ENCODE measurements at places on chromosomes 7 and 10.

GRCh38 chr10:107072786-107073185 lies 91.7 kb downstream of the SORCS1 start:
- no peak for DNase-seq

DNA sequence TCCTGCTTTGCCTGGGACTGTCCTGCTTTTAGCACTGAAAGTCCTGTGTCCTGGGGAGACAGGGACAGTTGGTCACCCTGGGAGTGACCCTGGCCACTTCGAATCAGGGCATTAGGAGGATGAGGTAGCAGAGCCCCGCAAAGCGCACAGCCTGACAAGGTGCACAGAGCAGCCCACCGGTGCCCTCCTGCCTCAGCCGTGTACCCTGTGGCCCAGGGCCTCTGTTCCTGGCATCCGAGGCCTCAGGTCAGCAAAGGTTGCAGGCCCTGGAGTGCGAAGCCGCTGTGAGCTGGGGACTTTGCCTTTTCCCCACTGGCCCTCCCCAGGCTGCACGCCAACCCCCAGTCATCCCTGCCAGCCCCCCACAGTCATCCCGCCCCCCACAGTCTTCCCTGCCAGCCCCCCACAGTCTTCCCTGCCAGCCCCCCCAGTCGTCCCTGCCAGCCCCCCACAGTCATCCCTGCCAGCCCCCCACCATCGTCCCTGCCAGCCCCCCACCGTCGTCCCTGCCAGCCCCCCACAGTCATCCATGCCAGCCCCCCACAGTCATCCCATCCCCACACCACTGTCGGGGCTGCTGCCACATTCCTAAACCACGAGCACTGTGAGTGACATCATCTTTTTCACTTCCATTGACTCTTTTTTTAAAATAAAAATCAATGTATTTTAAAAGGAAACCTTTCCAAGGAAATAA lies 91.8 kb downstream of the RGS10 start:
- no peak for DNase-seq

- DNase-seq, result no peak
Observed at GRCh38 chr10:103181244-103181643, 11.8 kb downstream of the NT5C2 start.

DNA sequence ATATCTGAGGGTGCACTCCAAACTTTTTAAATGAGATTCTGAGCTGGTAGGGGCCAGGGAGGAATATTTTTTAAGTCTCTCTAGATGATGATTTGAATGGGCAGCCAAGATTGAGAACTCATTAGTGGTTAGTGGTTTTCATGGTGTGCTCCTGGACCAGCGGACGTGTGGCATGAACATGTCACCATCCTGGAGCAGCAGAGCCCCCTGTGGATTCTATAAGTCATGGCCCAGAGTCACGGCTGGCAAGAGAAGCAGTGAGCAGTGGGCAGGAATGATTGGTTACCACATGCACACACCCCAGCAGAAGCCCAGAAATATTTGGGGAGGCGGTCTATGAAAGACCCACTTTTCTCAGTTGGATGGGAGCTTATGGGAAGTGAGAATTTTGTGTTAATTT lies 21.2 kb upstream of the UCN3 start:
- DNase-seq, result no peak

GRCh38 chr7:10977113-10977512 lies 3.4 kb downstream of the PHF14 start:
- no peak for DNase-seq

DNA sequence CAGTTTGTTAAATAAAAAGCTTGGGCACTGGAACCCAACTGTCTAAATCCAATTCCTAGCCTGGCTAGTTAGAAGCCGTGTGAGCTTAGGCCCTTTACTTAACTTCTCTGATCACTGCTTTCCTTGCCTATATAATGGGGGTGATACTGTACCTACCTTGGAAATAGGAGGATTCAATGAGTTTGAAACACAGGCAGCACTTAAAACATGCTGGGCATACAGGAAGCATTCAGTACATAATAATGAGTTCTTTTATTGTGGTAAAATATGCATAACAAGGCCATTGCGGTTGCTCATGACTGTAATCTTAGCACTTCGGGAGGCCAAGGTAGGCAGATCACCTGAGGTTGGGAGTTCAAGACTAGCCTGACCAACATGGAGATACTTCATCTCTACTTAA lies 47.4 kb upstream of the SEPHS1 start:
- no peak for DNase-seq

- peak; percentile 41 for DNase-seq
Observed at GRCh38 chr7:116953372-116953905, at the start of gene ST7. ST7 (plus strand) TSS chr7:116953501; CDS start chr7:116953541, 40 bp downstream.

GRCh38 chr10:6667679-6668270 lies 87.7 kb upstream of the PRKCQ start:
- DNase-seq, result no peak

- DNase-seq, result no peak
Observed at GRCh38 chr7:5767066-5767465, 14.4 kb downstream of the RNF216 start.

DNA sequence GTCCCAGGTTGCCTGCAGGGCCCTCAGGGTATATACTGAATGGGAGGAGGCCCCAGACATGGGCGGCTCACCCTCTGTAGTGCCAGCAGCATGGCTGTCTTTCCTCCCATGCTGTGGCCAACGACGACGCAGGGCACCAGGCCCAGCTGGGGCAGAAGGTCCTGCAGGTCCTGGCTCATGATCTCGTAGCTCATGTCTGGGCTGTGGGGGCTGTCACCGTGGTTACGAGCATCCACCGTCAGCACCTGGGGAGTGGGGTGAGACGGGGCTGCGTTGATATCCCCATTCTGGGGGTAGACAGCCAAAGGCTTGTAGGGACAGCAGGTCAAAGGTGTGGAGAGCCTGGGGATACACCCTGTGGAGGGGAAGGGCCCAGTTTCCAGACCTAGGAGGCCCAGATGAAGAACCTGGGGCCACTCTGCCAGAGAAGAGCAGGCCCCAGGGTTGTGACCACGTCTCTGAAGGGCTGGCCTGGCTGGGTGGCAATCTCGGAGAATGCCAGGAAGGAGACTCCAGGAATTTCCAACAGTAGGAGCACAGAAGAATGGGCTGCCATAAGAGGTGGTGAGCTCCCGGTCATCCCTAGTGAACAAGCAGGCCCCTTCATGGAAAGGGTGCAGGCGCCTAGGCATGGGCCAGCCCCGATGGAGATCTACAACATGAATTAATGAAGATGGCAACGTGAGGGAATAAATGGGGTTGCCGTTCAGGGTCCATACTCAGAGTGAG lies 947 bp downstream of the ABHD11 start:
- DNase-seq, result no peak

DNA sequence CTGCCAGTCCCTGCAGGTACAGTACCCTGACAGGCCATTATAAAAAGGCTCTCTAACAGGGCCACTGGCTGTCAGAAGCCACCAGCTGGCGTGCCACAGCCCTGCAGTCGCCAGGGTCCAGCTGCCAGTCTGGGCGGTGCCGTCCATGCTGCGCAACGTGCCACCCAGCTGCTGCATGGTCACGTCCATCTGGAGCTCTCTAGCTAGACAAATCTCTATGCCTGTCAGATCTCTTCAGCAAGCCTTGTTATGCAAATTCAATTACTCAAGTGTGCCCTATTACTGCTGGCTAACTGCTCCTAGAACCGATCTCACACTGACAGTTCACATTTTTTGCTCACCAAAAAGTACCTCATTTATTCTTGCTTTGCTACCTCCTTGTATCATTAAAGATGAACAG lies 75.9 kb downstream of the HIBADH start:
- DNase-seq, result no peak

DNA sequence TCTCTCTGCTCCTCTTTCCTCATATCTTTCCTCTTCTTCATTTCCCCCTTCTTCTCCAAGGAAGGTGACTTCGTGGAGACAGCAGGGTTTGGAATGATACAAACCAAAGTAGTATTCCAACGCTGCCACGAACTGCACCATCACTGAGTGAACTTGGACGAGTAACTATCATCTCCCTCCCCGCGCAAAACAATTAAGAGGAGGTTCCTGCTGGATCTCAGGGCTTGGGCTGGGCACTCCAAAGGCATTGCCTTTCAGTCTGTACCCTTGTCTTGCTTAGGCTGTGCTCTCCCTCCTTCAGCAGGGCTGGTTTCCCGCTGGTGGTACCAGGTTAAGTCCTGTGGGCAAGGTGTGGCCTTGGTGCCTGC lies 790 bp upstream of the PITX3 start:
- DNase-seq, result no peak

GRCh38 chr7:44776211-44776610 lies 20.3 kb upstream of the PPIA start:
- no peak for DNase-seq

DNA sequence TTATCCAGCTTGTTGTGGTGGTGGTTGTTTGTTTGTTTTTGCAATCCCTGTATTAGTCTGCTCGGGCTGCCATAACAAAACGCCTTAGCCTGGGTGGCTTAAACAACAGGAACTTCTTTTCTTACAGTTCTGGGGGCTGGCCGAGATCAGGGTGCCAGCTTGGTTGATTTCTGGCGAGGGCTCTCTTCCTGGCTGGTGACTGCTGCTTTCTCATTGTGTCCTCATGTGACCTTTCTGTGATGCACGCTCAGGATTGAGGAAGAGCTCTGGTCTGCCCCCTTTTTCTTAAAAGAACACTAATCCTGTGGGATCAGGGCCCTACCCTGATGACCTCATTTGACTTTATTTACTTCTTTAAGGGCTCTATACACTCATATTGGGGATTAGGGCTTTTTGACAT lies 107.1 kb upstream of the NRP1 start:
- DNase-seq, result no peak

DNA sequence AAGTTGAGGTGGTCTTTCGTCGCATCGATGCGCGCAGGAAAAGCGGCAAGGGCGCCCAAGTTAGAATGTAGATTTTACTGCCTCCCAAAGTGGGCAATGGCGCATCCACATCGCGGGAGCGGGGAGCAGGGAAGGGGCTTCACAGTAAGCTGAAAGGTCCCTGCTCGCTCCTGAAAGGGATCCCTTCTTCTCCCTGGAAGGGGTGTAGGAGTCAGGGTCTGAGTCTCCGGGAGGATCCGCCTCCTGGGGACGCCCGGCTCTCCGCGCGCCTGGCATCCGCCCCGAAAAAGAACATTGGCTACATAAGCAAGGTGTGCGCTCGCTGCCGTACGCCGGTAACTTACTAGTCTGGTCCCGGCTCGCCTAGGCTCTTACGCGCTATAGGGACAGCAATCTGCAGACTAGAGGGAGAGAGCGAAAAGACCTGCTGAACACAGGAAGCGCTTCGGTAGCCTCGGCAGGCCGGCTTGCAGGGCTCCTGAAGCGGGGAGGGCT lies 804 bp downstream of the UNC5B start:
- DNase-seq, result no peak

- no peak for DNase-seq
Observed at GRCh38 chr10:30812018-30812851, 182.7 kb upstream of the LYZL2 start.

DNA sequence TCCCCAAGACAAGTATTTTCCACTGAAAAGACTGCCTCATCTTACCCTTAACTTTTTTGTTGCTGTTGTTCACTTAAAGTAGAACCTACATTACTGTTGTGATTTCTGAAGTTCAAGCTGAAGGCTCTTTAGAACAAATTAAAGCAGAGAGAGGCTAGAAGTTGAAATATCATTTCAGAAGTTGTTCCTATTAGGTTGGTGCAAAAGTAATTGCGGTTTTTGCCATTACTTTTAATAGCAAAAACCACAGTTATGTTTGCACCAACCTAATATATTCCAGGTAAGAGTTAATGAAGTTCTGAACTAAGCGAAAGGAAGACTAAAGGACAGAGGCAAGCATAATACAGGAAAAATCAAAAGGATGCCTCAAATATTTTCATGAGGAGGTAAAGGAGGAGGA lies 153.7 kb downstream of the CACNA2D1 start:
- no peak for DNase-seq

DNA sequence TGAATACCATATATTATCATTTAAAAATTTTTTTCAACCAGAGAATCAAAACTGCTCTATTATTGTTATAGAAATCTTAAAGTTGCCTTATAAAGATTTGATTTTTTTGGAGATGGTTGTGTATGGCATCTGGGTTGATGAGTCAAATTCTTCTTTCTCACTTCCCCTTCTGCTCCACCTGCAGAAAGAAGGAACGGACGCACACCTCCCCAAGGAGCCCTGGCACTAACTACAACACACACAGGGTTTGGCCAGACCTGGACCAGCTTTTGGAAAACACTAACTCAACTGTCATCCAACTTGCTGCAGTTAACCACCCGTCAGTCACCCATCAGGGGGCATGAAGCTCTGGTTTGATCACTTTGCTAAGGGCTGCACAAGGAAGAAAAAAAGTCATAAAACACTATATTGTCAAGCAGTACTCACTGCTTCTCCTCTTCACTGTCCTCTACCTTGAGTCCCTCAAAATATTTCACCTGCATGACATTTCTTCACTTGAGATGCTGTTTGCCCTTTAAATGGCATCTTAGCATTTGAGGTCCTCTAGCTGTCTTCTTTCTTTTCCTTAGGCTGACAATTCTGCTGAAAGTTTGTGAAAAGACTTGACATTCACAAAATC lies 266.7 kb upstream of the PHF14 start:
- no peak for DNase-seq

DNA sequence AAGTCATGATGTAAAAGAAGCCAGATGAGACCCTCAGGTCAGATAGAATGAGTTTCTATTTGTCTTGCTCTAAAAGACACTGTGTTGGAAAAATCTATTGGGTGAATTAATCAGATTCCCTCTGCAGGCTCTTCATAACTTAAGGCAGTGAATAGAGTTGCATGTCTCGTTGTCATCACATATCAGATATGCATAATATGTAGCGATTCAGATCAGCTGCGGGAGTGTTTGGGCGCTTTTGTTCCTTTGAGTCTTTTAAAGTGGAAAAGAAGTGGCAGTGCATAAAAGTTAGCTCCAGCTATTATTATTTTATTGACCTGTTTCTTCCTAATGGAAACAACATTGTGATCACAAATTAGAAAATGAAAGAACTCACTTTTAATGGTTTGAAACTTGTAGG lies 84.4 kb downstream of the CDK14 start:
- no peak for DNase-seq

- no peak for DNase-seq
Observed at GRCh38 chr7:95976369-95977060, 204.2 kb downstream of the DYNC1I1 start.

DNA sequence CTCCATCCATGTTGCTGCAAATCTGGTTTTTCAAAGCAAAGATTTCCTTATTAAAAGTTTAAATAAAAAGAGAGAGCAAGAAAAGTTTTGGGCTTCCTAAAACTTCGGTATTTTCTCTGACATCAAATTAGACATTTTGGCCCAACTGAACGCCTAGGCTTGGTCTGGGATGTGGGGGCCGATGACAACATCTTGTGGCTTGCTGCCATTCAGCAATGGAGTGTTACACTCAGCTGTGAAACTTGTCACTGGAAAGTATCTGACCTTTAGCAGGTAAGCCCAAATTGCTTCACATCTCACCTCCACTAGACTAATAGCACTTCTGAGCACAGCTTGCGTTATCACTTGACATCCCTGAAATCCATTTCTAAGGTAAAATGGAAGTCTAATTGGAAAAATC lies 320.6 kb downstream of the GATA3 start:
- DNase-seq, result no peak

- DNase-seq, result no peak
Observed at GRCh38 chr10:23826421-23826820, 382.5 kb upstream of the KIAA1217 start.

All from activated naive CD8-positive, alpha-beta T cell treated with anti-CD3 and anti-CD28 coated beads, Interleukin-2, amount 50 U/mL, for 16 hours (primary cell).